IMR-90 (cell line): ENCODE measurements at places on chromosomes 11 and 22.

- DNase-seq = no peak
Observed at GRCh38 chr11:44351006-44351660, 41.2 kb upstream of the ALX4 start.

DNA sequence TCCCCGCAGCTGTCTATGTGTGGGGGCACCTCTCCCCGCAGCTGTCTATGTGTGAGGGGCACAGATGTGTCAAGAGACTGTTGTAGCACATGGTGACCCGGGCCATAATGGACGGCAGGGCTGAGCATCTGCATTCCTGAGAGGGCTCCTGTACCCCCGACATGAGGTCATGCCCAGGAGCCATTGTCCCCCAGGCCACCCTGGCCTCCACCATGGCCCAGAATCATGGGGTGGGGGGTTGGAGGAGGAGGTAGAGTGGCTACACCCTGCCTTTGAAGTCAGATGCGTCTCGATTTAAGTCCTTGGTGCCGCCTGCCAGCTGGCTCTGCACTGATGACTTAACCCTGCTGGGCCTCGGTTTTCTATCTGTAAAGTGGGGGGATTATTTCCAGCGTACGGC, 49.1 kb downstream of the ARHGAP8 start:
- no peak for DNase-seq

DNA sequence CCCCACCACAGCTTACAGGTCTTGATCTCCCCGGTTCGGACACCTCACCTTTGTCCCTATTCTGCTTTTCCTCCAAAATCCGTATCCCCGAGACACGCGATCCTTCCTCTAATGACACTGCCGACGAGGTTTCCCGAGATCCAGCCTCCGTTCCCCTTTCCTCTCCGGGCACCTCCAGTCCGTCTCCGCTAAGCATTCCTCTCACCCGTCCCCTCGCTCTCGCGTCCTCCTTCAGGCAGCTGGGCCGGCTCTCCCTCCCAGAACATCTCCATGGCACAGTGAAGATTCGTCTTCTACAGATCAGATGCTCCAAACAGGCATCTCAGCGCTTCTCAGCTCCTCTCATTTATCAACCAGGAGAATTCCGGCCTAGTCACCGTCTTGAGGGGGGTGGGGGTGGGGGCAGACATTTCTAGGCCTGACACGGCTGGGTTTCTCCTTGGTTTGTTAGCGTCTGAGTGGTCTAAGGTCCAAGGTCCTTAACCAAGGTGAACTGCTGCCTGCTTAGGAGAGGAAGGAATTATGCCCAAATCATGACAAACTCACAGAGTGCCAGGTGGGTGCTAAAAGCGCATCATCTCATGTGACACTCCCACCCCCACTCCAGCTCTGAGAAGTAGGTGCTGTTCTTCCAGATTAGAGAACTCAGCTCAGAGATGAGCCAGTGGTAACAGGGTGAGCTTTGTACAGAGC, at the start of gene SPTBN2:
SPTBN2 (minus strand) TSS at position 524 of the 693 bp plus-strand sequence. CDS start 7,976 bp downstream, outside the sequence.
- DNase-seq = no peak

DNA sequence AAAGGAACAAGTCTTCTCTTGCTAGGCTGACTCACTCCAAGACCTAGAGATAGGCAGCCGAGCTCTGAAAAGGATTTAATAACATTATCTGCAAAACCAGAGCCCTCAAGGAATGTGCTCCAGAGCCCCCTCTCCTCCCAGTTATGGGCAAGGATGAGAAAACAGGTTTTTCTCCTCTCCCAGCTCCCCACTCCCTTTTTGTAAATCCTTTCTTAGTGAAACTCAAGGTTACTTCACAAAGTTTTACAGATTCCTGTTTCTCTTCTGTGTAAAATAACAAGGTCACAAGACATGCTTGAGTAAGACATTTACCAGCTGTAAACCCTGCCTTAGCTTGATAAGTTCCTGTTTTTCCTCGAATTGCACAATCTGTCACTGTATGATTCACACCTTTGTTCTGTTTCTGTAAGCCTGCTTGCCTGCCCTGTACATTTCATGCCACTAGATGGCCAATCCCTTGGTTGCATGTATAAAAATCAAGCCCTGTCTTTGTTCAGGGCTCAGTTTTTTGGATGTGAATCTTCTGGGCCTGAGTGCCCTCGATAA, 489.4 kb downstream of the KCNA4 start:
- peak; percentile 74 for DNase-seq

DNA sequence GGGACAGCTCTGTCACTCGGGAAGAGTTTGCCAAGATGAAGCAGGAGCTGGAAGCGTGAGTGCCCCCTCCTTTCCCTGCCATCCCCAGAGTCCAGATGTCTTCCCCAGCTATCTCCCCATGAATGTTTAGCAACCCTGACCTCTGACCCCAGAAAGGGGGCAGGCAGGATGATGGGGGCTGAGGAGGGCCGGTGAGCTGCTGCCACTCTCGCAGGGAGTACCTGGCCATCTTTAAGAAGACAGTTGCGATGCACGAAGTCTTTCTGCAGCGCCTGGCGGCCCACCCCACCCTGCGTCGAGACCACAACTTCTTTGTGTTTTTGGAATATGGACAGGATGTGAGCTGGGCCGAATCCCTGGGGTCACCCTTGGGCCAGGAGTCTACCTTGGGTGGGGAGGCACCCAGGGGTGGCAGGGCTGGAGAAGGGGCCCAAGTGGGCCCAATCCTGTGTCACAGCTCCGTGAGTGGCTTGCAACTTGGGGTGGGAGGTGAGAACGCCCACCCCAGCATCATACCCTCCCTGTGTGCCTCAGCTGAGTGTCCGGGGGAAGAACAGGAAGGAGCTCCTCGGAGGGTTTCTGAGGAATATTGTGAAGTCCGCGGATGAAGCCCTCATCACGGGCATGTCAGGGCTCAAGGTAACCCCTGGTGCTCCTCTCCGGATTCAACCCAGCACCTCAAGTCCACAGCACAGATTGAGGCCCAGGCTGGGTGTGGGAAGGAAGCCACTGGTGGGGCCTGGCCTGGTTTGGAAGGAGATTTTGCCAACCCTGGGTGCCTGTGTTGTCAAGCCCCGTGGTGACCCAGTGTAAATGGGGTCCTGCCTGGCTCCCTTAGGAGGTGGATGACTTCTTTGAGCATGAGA, 7.5 kb downstream of the CFL1 start:
- DNase-seq = no peak
